Activated CD8-positive, alpha-beta T cell treated with anti-CD3 and anti-CD28 coated beads, Interleukin-2, amount 10 ng/mL, durations not matched to agents 7 days and 5 days (primary cell): ENCODE measurements at places on chromosomes 16 and 17. TPM values are rescaled to one million over a fixed set of nuclear protein-coding genes. Genes with fewer than 3 reads are reported as not detected.

The PHOSPHO1 gene
- total RNA-seq: not detected

The PTGES3L gene
- 0.86 TPM for total RNA-seq

The HLF gene
- total RNA-seq: 0.21 TPM

The GRAP gene
- total RNA-seq: 26.3 TPM

The HEATR3 gene
- total RNA-seq: 29.7 TPM

The CTF1 gene
- total RNA-seq: 0.34 TPM

The SULT1A4 gene
- 4.3 TPM for total RNA-seq

The FLOT2 gene
- total RNA-seq: 198 TPM

The KCTD5 gene
- 35.9 TPM for total RNA-seq

The SPATA32 gene
- 0.52 TPM for total RNA-seq

DNA sequence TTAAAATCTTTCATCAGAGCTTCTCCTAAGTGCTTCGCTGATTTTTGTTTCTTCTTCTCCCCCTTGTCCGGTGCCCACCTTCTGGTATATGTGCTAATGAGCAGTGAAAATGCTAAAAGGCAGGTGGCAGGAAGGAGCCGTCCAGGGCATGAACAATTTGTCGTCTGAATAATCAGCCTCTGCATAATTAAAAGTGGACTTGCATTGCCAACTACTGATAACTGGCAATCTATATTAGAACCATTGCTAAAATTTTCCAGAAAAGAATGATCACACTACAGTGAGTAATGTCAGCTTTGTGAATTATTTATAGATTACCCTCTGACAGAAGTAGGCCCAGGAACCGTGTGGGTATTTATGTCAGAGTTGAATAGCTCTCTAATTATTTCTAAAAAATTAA lies 28.1 kb downstream of the SERPINF1 start:
- DNase-seq: no peak

DNA sequence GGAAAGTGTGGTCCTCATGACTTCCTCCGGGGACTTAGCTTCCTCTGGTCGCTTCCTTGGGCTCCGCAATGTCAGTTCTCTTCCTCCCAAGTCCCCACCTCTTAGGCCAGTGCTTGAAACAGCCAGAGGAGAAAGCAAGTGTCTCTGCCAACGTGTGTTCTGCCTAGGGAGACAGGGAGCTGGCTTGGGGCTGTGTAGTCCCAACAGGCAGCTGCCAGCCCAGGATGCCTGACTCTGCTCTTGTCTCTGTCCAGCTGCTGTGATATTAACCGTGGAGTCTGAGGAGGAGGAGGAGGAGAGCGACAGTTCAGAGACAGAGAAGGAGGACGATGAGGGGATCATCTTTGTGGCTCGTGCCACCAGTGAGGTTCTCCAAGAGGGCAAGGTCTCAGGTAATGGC lies 13.5 kb upstream of the PLEKHG4 start:
- DNase-seq: no peak

GRCh38 chr16:84085271-84085667 lies 31.5 kb downstream of the MBTPS1 start:
- no peak for DNase-seq

GRCh38 chr16:7405166-7405565 lies 72.5 kb downstream of the RBFOX1 start:
- no peak for DNase-seq

GRCh38 chr16:3938843-3939624 lies 58.5 kb upstream of the CREBBP start:
- peak; percentile 66 for DNase-seq

DNA sequence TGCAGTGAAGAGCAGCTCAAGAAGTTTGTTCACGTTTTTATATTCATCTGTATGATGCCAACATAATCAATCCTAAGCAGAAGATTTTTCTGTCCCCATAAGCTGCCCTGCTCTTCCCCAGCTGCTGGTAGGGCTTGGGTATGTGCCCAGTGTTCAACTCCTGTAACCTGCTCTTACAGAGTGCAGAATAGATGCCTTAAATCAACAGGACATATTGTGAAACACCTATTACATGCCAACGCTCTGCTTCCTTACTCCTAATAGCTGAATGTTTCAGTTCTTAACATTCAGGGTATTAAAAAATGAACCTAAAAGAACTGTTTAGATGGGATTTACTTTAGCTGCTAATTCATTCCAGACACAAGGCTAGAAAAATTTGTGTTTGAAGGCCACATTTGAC lies 190.9 kb downstream of the HS3ST3A1 start:
- DNase-seq: no peak

DNA sequence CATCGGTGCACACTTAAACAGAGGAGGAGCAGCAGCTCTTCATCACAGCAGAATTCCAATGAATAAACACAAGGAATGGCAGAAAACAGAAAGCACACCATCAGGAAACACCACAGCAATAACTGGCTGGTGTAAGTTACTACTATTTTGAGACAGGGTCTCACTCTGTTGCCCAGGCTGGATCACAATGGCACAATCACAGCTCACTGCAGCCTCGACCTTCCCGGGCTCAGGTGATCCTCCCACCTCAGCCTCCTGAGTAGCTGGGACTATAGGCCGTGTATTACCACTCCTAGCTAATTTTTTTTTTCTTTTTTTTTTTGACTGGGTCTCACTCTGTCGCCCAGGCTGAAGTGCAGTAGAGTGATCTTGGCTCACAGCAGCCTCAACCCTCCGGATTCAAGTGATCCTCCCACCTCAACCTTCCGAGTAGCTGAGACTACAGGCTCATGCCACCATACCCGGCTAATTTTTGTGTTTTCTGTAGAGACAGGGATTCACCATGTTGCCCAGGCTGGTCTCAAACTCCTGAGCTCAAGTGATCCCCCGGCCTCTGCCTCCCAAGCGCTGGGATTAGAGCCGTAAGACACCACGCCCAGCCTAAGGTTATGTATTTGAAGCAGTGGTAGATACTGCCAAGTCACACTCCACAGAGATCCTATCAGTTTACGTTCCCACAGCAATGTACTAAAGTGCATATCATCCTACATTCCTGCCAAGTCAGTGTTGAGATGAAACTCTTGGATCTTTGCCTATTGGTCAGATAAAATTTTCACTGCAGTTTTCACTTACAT lies 20.7 kb downstream of the TRAP1 start:
- DNase-seq: no peak

DNA sequence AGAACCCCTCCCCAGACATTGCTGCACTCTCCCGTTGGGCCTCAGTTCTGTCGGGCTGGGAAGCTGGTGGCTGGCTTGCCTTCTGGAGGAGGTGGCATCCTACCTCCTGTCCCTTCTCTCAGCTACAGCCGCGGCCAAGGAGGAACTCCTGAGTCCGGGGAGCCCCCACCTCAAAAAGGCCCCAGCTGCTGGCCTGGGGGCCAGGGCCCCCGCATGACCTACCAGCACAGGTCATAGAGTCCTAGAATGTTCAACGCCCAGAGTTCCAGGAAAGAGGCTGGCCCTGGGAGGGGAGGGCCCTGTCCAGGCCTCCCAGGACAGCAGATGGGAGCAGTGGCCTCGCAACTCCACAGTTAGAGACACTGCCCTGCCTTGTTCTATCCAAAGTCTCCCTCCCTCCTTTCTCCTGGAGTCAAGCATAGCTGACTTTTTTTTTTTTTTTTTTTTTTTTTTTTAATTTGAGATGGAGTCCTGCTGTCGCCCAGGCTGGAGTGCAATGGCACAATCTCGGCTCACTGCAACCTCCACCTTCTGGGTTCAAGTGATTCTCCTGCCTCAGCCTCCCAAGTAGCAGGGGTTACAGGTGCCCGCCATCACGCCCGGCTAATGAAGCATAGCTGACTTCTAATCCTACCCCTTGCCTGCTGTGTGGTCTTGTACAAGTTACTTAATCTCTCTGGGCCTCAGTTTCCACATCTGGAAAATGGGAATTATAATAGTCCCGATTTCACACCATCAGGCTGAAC lies 7.1 kb downstream of the CARHSP1 start:
- DNase-seq: no peak

GRCh38 chr17:42485680-42486079 lies 27.0 kb downstream of the ATP6V0A1 start:
- DNase-seq: no peak

- no peak for DNase-seq
Observed at GRCh38 chr16:30131869-30132475, 9.0 kb upstream of the MAPK3 start.

DNA sequence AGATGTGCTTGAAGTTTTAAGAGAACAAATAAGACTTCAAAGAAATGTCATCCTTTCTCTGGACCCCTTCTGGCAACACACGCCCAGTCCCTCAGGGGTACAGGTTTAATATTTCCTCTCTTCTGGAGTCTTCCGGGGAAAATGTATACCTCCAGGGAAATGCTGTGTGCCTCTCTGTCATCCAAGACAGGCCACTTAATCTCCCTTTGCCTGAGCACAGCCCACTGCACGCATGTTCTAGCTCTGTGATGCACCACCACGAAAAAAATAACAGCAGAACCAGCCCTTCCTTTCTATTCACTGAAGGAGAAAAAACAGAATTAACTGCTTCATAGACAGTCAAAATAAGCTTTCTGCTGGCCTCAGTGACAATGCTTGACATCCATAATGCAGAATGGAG lies 140.1 kb downstream of the RBFOX3 start:
- DNase-seq: no peak

- no peak for DNase-seq
Observed at GRCh38 chr17:4583782-4584100, 588 bp upstream of the SMTNL2 start.

DNA sequence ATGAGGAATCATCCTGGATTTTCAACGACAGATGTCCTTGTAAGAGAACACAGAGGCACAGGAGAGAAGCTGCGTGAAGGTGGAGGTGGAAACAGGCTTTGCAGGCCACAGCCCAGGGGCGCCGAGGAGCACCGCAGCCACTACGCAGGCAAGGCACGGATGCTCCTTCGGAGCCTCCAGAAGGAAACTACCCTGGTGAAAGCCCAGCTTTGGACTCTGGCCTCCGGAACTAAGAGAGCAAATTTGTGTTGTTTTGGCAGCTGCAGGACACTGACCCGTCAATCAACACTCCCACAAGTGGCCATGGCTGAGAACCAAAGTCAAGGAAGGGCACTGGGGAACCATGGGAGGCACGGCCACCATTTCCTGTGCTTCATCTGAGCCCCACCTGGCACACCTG lies 3.4 kb downstream of the ARL16 start:
- no peak for DNase-seq

GRCh38 chr16:4652561-4652960 lies 27.9 kb downstream of the MGRN1 start:
- DNase-seq: no peak

- no peak for DNase-seq
Observed at GRCh38 chr17:10151667-10152496, 46.5 kb downstream of the GAS7 start.

DNA sequence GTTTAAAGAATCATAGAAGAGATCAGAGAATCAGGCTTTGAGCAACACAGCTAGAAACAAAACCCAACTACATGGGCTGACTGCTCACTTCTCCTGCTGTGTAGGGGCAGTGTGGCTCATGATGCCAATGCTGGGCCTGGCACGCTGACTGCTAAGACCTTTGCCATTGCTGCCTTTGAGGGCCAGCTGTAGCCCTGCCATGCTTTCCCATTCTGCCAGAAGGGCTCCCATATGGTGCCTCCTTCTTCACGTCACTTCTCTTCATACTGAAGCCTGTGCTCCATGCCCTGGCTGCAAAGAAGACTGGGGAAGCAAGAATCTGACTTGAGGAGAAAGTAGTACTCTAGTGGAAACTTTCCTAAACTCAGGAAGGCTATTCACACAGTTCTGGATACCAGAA lies 232.9 kb downstream of the UTP18 start:
- DNase-seq: no peak

DNA sequence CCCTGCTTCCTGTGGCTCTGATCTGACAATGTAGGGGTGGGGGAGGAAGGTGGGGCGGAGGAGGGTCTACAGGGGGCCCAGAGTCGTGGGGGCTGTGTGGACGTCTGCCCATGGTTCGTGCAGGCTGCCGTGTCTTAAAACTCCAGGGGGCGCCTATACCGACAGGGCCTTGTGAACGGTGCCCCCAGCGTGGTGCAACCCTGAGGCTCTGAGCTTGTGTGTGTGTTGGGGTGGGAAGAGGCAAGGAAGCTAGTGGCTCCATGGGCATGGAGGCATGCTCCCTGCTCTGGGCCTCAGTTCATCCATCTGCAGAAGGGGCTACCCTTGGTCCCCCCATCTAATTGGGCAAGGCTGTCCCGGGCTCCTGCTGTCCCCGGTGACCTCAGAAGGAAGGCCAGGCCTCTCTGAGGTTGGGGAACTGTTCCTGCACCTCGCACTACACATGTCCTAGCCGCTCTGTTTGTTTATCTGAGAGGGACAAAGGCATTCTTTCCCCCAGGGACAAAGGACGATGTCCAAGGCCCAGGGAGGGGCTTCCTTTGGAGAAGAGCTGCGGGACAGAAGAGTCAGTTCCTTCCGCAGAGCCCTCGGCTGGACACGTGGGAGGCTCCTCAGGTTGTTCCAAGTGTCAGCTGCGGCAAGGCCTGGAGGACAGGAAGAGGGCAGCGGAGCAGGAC lies 13.5 kb downstream of the CA4 start:
- no peak for DNase-seq

GRCh38 chr17:80836971-80837481 lies 154.6 kb upstream of the CHMP6 start:
- DNase-seq: no peak

DNA sequence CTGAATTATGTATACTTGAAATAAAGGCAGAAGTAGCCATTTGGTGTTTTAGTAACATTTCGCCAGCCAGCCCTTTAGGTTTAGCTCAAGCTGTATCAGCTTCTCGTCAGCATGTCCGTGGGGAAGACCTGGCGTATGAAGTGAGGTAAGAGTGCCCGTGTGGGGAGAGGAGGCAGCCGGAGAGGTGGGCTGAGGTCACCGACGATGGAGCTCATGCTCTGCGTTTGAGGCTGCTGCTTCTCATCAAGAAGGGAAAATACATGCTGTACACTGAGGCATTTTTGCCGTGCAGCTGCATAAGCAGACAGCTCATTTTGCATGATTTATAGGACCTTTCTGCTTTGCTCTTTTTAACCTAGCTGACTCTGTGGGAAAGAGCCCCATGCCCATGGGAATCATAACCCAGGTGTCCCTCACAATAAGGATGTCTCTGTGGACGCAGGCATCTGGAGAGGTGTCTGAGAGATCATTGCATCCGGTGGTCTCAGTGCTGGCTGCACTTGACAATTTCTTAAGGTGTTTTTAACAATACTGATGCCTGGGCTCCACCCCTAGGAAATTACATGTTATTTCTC lies 179.1 kb downstream of the ABCC12 start:
- no peak for DNase-seq

GRCh38 chr16:46701615-46702014 lies 12.2 kb downstream of the ORC6 start:
- no peak for DNase-seq

DNA sequence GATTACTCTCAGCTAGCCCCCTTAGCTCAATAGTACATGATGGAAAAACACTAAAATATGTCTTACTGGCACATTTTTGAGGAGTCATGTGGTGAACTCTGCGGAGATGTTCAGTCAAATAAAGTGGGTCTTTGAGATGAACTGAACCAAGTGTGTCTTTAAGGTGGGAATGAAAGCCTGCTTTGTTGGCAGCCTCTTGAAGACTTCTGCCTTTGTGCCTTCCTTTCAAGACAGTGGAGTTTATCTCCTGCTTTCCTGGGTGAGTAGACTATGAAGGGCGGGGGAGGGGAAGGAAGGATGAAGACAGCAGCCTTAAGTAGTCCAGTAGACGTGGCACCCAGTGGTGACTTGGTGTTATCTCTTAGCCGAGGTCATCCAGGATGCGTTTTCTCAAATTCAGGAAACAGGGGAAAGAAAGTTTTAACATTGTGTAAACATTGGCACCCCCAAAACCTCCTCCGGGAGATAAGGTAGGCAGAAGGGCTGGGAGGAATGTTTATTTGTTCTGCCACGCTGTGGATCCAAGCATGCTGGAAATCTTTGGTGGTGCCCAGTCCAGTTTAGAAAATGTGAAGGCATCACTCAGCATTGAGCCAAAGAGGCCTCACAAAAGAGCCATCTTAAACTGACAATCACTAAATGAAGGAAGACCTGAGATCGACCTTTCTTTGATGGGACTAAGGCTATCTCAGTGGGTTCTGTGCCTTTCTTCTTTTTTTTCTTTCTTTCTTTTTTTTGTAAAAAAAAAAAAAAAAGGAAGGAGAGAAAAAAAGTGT lies 220.6 kb downstream of the FTO start:
- DNase-seq: no peak
